ENCODE measurements at places on chromosomes 7 and 10. TPM values are rescaled to one million over a fixed set of nuclear protein-coding genes. Genes with fewer than 3 reads are reported as not detected.
A peak's percentile ranks its signal among the peaks of the same experiment; 100 is the strongest.

GRCh38 chr10:104259999-104260774 lies 5.5 kb downstream of the GSTO1 start:
- DNase-seq, result peak; percentile 70
- peak overlapping the region; percentile 37 for H3K4me3 ChIP-seq
- H3K4me1 ChIP-seq, result peaks cover 63% of the 10 kb centered on the region
- peaks cover 25% of the 10 kb centered on the region for H3K36me3 ChIP-seq

DNA sequence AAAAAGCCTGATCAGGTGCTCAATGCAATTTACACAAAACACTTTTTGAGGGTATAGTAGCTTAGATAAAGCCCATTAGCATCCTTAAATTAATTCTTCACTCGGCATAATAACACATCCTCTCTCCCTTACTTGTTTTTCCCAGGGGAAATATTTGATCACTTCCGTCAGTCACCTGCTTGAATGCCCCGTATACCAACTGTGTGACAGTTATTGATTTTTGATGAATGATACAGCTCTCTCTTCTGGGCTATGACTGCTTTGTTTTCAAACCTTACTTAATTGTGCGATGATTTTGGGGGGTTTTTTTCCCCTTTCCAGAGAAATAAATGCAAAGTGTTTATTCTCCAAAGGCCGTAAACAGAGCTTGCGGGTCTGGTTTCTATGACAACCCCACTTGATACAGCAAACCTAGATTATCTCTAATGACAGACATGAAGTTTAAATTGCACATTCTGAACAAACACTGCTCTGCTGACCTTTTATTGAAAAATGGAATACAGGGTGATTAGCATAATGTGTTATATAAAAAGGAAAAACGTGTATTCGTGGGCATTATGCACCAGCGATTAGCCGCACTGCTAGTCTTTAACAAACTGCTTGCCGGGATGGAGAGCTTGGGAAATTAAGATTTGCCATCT lies 78.4 kb upstream of the NANOS1 start:
- H3K36me3 ChIP-seq, result no peaks in the 10 kb centered on the region
- no peaks in the 10 kb centered on the region for H3K27me3 ChIP-seq
- no peak overlapping the region for H3K4me3 ChIP-seq
- no peak overlapping the region for H3K27ac ChIP-seq
- DNase-seq, result no peak

DNA sequence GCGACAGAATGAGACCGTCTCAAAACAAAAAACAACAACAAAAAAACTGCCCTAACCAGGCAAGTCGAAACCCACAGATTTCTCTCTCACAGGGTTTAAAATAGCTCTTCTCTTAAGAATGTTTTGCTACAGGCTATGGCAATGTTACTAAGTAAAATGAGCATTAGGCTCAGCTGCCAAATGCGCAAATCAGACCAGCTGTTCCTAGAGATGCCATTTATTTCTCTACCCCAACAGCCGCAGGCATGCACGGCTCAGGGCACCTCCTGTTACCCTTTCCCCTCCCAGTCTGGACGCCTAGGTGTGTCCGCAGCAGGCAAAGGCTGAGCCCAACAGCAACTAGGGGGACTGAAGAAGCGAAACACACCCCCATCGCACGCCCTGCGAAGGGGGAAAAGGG lies 168.3 kb upstream of the MBL2 start:
- H3K36me3 ChIP-seq, result no peaks in the 10 kb centered on the region
- H3K4me1 ChIP-seq, result no peaks in the 10 kb centered on the region
- no peak overlapping the region for H3K27ac ChIP-seq
- no peak for DNase-seq
- no peak overlapping the region for H3K4me3 ChIP-seq

- no peak overlapping the region for H3K4me3 ChIP-seq
- no peaks in the 10 kb centered on the region for H3K4me1 ChIP-seq
- H3K27me3 ChIP-seq, result peaks cover 2% of the 10 kb centered on the region
- no peak for DNase-seq
Measured at GRCh38 chr10:48758411-48758810, 73.7 kb downstream of the WDFY4 start.

UNCX gene
- total RNA-seq, result not detected

All from endothelial cell of umbilical vein (primary cell).